ENCODE measurements at places on chromosomes 1 and 21. TPM values are rescaled to one million over a fixed set of nuclear protein-coding genes. Genes with fewer than 3 reads are reported as not detected.

Gene SPATA46
- total RNA-seq, result not detected

Gene TNFRSF18
- total RNA-seq, result not detected

Gene CD84
- 2.2 TPM for total RNA-seq

Gene PTGFR
- total RNA-seq, result 9.5 TPM

Gene CYB561D1
- 5.6 TPM for total RNA-seq

Gene REG4
- total RNA-seq, result not detected

Measured in camera-type eye (tissue), 1 donor.